ENCODE measurements at places on chromosomes 13 and 19.

DNA sequence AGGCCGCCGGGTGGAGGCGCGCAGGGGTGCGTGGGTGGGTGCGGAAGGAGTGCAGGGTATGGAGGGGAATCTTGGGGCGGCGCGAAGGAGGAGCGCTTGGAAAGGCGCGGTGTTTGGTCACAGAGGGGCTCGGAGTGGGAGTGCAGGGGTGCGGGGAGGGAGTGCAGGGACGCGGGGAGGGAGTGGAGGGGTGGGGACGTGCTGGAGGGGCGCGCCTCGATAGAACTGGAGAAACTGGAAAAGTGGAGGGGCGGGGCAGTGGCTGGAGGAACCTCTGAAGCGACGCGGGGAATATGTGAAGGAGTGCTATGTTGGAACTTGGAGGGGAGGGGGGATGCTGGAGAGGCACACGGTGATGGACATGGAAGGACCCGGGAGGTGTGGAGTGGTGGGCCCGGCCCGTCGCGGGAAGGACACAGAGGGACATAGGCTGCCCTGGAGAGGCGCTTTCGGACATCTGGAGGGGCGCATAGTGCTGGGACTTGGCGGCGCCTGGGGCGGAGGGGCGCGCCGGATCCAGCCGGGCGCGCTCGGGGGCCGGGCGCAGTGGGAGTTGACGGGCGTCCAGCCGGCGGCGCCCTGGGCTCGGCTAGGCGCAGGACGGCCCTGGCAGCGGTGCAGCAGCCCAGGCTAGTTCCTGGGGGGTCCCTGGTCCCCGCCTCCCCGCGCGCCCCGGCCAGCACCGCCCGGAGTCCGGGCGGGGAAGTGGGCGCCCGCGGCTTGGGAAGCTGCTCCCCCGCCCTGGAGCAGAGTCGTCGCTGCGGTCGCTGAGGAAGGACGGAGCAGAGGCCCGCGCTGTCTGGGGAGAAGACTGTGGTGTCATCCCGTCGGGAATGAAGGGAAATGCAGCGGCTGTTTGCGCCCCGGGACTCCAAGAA, 20.8 kb upstream of the SGCG start:
- DNase-seq, result no peak

DNA sequence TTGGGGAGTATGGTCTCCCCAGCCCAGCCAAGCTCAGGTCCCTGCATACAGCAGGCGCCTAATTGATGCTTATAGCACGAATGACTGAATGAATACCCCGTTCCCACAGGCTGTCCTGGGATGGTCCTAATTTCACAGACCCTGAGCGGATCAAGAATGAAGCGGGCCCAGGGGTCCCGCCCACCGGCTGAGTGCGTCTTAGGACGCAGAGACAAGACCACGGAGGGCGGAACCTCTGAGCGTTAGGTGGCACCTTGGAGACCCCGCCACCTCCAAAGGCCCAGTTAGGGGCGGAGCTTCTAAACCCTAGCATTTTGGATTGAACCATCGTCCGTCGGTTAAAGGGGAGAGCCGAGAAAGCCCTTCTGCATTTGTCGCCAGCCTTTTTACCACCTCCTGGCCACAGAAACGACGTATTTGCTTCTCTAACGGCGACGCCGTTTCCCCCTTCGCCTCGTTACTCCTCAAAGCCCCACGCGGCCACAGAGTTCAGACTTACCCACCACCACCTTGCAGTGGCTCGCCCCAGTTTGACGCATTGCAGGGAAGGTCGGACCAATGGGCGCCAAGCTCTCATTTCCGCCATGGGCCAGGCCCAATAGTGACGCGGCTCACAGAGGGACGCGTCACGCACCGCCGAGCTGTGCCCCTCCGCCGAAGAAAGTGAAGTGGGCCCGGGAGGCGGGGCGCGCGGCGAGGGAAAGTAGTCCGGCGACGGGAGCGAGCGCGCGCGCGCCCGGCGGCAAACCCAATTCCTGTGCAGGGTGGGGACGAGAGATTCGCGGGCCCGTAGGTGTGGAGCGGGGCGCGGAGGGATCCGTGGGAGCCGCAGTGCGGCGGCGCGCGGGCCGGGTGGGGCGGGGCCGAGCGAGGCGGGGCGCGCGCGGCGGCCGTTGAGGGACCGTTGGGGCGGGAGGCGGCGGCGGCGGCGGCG, 479 bp upstream of the CALM3 start:
- peak; percentile 98 for DNase-seq

DNA sequence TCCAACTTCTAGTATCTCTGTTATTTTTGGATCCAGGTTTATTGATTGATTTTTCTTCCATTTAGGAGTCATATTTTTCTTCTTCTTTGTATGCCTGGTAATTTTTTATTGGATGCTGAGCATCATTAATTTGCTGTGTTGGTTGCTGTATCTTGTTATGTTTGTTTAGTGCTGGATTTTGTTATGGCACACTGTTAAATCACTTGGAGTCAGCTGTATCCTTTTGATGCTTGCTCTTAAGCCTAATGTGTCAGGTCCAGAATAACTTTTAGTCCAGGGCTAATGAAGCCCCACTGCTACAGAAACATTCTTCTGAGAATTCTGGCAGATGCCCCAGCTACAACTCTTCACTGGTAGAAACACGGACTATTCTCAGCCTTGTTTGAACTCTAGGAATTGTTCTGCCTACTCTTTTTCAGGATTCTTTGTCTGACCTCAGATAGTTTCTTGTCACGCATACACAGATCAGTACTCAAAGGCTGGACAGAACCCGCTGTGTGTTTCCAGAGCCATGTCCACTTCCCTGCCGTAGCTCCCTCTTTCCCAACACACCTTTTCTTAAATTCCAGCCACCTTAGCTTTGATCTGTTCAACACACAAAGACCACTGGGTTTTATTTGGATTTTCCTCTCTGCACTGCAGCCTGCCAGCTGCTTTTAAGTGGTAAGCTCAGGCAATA, 137.1 kb upstream of the WASF3 start:
- DNase-seq, result no peak

GRCh38 chr19:2631213-2631821, 71.2 kb downstream of the GNG7 start:
- DNase-seq, result no peak

- DNase-seq, result peak; percentile 61
These were observed 31.3 kb upstream of the ZMYM2 start for GRCh38 chr13:19927117-19927748.

GRCh38 chr19:9058905-9059667, 27.8 kb upstream of the OR1M1 start:
- DNase-seq, result peak; percentile 48

DNA sequence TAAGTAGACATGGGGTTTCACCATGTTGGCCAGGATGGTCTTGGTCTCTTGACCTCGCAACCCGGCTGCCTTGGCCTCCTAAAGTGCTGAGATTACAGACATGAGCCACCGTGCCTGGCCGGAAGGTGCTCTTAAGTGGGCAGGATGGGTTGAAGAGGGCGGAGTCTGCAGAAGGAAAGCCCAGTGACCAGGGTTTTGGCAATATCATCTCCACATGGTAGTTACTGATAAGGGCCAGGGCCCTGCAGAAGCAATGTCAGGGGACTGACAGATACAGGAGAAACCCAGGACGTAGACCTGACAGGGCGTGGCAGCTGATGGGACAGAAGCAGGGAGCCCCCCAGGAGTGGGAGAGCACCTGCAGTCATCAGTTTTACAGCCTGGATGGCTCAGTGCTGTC, 45.7 kb upstream of the RNF113B start:
- no peak for DNase-seq

DNA sequence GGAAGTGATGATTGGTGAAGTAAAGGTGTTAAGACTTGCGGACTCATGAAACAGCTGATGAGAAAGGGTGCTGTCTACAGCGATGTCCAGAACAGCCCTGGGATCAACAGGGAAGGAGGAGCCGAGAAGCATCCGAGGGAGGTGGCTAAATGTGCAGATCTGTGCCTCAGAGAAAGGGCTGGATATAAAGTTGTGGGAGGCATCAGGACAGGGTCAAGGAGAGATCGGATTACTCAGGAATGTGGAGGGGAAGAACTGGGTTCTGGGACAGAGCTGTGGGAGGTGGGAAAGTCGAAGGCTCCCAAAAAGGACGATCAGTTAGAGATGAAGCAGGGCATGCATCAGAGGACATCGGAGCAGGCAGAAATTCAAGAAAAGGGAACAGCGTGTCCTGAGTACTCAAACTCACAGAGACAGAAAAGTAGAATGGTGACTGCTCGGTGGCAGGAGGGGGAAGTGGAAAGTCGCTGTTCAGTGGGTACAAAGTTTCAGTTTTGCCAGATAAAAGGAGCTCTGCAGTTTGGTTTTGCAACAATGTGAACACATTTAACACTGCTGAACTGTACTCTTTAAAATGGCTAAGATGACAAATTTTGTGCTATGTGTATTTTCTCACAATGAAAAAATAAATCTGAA, 1.9 kb downstream of the SIGLEC14 start:
- DNase-seq, result no peak

DNA sequence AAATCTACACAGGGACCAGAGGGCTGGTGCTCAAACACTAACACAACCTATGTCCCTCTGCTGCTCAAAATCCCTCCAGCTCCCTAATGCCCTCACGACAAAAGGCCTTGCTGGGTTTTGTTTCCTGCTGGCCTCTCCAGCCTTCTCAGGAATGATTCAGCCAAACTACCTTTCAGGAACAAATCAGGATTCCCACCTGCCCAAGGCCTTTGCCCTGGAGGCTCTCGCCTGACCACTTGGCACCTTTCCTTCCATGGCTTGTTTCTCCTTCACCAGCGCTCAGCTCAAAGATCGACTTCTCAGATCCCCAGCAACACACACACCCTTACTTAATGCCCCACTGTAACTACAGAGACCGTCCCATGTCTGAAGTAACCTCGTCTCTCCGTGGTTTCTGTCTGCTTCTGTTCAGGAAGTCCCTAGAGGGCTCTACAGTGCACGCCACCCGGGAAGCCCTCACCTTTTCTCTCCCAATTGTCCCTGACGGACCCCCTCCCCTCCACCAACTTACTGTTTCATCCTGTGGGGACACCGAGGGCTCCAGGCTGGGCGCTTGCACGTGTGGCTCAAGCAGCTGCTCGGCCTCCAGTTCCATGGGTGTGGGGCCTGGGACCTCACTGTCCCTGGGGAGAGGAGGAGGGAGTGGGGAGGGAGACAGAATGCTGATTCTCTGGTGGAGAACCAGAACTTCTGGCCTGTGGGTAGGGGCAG, 3.2 kb upstream of the SIX5 start:
- no peak for DNase-seq

DNA sequence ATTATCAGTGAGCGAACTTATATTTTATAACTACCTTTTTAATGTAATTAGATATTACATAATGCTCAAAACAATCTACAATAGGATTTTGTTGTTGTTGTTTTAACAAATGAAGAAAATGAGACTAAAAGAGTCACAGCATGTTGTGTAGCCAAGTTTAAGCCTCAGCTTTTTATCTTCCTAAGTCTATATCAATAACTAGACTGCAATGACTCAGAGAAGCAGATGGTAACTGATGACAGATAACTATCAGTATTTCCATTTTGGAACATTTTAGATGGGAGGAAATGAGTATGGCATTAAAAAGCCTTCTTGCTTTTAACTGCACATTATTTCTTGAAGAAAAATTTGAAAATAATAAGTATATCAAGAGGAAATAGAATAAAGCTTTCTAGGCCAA, 825.2 kb downstream of the SLITRK1 start:
- DNase-seq, result no peak

DNA sequence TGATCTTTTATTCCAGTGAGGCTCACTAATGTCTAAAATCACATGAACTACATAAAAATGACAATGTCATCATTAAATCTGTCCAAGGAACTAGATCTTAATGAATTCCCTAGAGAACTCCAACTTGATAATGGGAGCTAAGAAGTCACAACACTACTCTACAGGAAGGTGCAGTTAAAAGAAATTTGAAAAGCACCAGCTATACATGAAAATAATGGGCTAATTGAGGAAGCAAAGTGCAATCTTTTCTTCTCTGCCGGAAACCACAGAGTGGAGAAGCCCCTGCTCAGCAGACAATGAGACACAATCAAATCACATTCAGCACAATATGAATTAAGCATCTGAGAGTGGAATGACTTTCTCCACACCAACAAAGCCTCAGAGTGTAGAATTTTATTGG, 261.7 kb downstream of the LHFPL6 start:
- DNase-seq, result no peak

GRCh38 chr19:42420055-42420544, 7.1 kb downstream of the LIPE start:
- peak; percentile 89 for DNase-seq

DNA sequence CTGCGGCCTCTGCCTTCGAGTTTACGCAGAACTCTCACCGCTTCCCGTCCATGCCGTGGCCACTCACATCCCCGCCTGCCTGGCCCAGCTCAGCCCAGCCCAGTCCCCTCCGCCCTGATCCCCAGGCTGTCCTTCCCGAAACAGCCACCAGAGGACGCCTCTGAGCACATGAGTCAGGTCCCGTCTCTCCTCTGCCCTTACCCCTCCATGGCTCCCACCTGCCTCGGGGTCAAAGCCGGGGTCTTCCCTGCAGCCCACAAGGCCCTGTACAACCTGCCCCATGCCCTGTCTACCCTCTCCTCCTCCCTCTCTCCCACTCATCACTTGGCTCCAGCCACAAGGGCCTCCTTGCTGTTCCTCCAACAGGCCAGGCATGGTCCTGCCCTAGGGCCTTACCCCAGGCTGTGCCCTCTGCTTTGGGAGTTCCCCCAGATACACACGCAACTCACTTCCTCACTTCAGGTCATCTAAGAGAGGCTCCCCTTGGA, 8.1 kb upstream of the SEMA6B start:
- peak; percentile 63 for DNase-seq

- peak; percentile 90 for DNase-seq
These were observed 64.5 kb upstream of the WDFY2 start for GRCh38 chr13:51519771-51520216.
